Liver (tissue), 10 donors: ENCODE measurements at places on chromosomes 2 and 18. TPM values are rescaled to one million over a fixed set of nuclear protein-coding genes. Genes with fewer than 3 reads are reported as not detected.
A peak's percentile ranks its signal among the peaks of the same experiment; 100 is the strongest.

ANKZF1 gene
- 25.5 TPM for polyA plus RNA-seq

DNA sequence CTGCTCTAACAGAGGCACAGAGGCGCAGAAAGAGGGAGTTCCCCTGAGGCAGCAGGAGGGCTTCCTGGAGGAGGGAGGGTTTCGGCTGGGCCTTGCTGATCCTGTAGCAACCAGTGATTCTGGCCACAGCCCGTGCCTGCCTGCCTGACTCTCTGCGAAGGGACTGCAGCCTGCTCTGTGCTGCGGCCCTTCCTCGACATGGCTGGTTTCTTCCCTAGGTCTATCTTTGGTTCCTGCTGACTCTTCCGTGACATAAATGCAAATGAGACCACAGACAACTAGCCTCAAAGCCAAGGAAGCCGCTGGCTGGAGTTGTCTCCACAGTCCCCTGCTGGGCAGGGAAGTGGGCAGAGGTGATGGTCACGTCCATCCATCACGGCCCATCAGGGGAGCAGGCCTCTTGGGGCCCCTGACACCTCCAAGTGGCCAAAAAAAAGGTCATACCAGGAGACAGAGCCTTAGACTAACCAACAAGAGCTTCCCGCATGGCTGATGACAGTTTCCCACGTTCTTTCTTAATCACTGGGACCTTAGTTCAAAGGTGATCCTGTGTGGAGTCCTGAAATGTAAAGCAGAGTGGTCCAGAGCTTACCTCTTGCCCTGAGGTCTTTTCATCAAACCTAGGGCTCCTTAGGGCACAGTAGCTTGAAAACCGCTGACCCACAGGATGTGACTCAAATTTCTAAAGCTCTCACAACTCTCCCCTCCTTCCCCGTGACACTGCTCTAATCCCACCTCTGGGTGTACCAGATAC is 55.3 kb downstream of the HS1BP3 start:
- no peak for DNase-seq
- no peaks in the 10 kb centered on the region for H3K27me3 ChIP-seq
- no peak overlapping the region for H3K4me3 ChIP-seq
- H3K4me1 ChIP-seq: peaks cover 59% of the 10 kb centered on the region
- H3K27ac ChIP-seq: peak overlapping the region; percentile 85
- H3K36me3 ChIP-seq: no peaks in the 10 kb centered on the region

DNA sequence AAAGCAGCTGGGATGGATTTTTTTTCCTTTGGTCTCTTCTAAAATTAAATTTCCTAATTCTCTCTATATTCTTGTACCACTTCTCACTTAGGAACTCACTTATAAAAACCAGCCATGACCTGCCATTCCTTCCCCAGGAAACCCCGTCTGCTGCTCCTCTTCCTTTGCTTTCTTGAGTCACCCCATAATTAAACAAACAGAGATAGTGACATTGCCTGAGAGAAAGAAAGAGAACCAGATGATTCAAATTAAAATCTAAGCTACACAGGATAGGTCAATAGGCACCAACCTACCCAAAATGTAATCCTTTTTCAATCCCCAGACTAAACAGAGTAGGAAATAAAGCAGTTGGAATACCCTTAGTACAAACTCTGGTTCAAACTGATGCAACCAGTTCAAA is 9.7 kb downstream of the STK39 start:
- no peaks in the 10 kb centered on the region for H3K4me1 ChIP-seq
- no peak overlapping the region for H3K27ac ChIP-seq
- H3K4me3 ChIP-seq: no peak overlapping the region
- no peak for DNase-seq

- no peak overlapping the region for H3K27ac ChIP-seq
- no peak overlapping the region for H3K4me3 ChIP-seq
- H3K4me1 ChIP-seq: no peaks in the 10 kb centered on the region
- H3K36me3 ChIP-seq: peaks cover 1% of the 10 kb centered on the region
Measured at GRCh38 chr18:13067966-13068365, 76.8 kb downstream of the CEP192 start.
